ENCODE measurements at places on chromosomes 1 and 21.

GRCh38 chr1:43275826-43276620 is 6.2 kb downstream of the TMEM125 start:
- DNase-seq, result no peak

- DNase-seq, result no peak
These were observed 258.7 kb upstream of the ADGRL4 start for GRCh38 chr1:79264975-79265818.

DNA sequence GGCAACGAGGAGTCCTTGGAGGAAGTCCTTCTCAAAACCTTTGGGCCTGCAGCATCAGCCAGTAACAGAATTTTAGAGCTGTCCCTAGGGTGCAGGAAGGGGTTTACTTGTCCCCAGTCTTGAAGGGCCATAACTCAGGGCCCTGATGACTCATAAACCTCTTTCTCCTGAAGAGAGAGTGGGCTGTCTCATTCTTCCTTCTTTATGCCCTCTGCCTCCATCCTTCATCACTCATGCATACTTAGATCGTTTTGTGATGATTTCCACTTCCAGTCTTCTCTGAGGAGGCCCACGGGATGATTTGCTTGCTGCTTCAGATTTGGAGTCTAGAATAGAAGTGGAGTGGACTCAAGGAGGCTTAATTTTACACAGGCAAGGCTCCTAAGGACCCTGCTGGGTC is 60.2 kb downstream of the NDUFS5 start:
- peak; percentile 15 for DNase-seq

DNA sequence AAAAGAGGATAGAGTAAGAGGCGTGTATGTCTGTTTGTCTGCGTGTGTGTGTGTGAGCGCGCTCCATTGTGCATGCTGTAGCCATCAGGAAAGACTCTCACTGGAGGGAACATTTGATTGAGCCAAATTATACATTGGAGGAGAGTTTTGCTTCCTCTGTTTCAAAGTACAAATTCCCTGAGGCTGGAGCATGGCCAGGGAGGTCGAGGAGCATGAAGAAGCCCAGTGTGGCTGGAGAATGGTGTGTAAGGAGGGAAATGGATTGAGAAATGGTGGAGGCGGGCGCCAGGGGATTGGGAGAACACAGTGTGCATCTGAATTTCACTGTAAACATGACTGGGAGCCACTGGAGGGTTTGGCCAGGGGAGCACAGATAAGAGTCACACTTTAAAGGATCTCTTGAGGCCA is 22.1 kb upstream of the EFNA1 start:
- DNase-seq, result no peak

- DNase-seq, result no peak
These were observed 113.7 kb upstream of the WARS2 start for GRCh38 chr1:119254067-119254720.

GRCh38 chr1:113128116-113128515 is 55.1 kb downstream of the LRIG2 start:
- DNase-seq, result no peak

DNA sequence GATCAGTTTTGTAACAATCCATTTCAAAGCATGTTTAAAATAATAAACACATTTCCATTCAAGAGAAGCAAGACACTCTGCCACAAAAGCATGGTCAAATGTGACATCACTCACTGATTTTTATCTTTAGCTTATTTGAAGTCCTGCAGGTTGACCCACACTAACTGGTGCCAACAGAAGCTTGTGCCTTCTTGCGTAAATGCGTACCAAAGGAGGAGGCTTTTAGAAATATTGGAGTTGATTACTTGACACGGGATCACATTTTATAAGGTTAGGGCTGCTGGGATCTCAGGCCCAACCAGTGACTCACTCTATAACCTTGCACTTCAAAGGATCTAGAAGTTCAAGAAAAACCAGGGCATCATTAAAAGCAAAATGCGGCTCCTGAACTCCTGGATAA is 203.6 kb downstream of the PCP4 start:
- DNase-seq, result no peak

GRCh38 chr1:111204201-111204982 is 3.9 kb upstream of the DENND2D start:
- DNase-seq, result peak; percentile 82

DNA sequence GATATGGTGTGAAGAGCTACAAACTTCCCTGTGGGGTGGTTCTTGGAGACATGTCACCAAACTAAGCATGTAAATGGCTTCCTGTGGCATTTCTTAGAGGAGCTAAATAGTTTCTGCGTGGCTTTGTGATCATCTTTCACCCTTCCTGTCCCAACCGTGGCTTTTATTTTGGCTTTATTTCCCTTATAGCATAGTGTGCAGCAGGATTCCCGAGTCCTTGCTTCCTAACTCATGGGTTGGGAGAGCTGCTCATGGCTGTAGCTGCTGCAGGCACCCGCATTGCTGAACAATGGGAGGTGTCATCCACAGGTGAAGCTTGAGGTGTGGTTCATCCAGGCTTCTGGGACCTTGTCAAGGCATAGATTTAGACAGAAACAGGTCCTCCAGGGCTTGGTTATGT is 192.0 kb downstream of the SDCCAG8 start:
- no peak for DNase-seq

GRCh38 chr1:66266350-66266749 is 267.6 kb upstream of the SGIP1 start:
- no peak for DNase-seq

GRCh38 chr1:38444770-38445442 is 398.3 kb upstream of the POU3F1 start:
- no peak for DNase-seq

DNA sequence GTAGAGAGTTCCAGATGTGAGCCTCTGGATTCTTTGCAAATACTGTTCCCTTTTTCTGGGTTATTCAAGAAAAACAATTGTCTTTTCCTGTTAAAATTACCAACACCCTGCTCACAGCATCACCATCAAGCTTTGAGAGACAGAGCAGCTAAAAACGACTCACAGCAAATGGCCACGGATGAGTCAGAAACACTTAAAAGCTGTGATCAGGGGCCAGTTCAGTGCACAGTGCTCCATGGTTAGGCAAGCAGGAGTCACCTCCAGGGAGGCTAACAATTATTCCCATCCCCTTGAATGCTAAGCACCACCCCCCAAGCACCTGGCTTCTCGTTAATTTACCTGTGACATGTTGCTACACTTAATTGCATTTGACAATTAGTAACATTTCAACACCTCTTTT is 128.4 kb upstream of the CAMK1G start:
- DNase-seq, result no peak

GRCh38 chr1:108610073-108610472 is 50.2 kb downstream of the EEIG2 start:
- DNase-seq, result no peak
